NCI-H146 (cell line): ENCODE measurements at places on chromosomes 3 and 15.

- peak; percentile 12 for DNase-seq
These were observed at the start of the genes DUOX2 and DUOXA2 for GRCh38 chr15:45114076-45114750. DUOX2 (minus strand) TSS chr15:45114172; CDS start chr15:45113411, 761 bp downstream. DUOXA2 (plus strand) TSS chr15:45114326; CDS start chr15:45114606, 280 bp downstream.

GRCh38 chr15:100245487-100245820, 96.3 kb downstream of the ADAMTS17 start:
- no peak for DNase-seq

DNA sequence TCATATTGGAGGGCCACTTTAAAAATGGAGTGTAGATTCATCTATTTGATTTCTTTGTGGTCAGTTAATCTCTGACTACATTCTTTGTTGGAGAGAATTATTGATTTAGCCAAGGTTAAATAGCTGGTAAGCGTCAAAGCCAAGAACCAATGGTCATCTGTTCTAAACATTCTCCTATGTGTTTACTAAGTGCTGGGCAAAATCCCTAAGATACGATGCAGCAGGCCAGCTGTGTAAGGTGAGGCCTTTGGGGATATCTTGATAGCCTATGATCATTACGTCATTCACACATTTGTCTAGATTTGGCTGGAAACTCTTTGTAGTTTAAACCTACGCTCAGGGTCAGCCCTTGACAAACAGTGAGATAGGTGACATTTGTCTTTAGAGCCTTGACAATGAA, 236.2 kb downstream of the NR1D2 start:
- DNase-seq = no peak

DNA sequence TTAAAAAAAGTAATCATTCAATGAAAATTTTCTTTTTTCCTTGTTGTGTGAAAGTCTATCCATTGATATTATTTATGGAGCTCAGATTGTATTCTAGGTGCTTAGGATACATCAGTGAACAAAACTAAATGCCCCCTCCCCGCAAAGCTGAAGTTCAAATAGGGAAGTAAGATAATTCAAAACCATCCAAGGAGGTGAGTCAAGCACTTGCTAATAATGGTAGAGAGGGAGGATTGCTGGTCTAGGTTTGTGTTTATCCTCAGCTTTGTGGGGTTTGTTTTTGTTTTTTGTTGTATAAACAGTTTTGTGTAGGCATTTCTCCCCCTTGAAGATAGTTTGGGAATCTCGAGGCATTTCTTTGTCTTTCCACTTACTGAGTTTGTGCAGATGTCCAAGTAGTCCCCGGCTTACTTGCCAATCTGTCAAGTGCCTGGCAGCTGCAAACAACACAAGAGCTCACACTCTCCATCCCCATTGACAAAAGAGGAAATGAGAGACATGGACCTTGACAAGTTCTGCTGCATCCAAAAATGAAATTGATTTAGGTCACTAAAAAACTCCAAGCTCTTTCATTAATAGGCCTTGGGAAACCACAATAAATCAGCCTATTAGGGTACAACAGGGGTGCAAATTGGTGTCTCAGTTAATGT, 575.8 kb upstream of the TBL1XR1 start:
- DNase-seq = no peak

DNA sequence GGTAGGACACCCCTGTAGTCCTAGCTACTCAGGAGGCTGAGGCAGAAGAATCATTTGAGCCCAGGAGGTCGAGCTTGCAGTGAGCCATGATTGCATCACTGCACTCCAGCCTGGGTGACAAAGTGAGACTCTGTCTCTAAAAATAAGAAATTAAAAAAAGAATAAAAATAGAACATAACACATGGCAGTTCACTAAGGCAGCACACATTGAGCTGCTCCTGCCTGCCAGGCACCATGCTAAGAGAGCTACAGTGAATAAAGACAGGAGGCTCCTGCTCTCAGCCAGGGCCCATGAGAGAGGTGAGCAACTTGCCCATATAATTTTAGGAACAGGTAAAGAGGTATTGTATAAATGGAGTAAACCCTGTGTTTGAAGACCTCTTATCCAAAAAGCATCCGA, 54.3 kb downstream of the EBLN2 start:
- DNase-seq = no peak
